Immature natural killer cell (primary cell): ENCODE measurements at places on chromosomes 2 and 18.

DNA sequence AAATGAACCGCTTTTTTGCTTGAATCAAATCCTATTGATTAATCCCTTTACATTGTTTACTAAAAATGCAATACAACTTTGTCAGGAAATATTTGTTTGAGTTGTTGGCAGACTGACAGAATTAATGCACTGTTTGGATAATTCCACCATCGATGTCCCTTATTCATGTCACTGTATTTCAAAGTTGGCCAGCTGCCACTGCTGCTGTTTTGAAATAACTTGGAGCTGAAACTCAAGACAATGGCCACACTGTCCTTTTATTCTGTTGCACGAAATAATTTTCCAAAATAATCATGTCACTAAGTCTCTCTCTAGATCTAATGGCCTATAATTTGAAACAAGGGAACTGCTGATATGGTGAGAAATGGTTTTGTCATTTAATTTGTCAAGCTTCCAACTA, 55.2 kb upstream of the PAX3 start:
- no peak for DNase-seq

- no peak for DNase-seq
These were observed 350.7 kb upstream of the SPRED2 start for GRCh38 chr2:65782996-65783650.

- no peak for DNase-seq
These were observed 19.7 kb upstream of the MYCN start for GRCh38 chr2:15920696-15921095.

DNA sequence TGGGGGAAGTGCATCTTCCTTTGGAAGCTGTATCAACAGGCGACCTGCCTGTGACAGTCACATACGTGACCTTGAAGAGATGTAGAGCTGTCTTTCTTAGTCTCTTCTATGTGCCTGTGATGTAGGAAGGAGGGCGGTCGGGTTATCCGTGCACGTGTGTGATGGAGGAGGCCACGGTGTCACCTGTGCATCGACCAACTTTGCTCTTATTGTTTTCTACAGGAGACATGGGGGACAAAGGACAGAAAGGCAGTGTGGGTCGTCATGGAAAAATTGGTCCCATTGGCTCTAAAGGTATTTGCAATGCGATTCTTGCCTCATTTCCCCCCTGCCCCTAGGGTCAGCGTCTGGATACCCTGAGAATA, 20.7 kb upstream of the ALLC start:
- DNase-seq: no peak

DNA sequence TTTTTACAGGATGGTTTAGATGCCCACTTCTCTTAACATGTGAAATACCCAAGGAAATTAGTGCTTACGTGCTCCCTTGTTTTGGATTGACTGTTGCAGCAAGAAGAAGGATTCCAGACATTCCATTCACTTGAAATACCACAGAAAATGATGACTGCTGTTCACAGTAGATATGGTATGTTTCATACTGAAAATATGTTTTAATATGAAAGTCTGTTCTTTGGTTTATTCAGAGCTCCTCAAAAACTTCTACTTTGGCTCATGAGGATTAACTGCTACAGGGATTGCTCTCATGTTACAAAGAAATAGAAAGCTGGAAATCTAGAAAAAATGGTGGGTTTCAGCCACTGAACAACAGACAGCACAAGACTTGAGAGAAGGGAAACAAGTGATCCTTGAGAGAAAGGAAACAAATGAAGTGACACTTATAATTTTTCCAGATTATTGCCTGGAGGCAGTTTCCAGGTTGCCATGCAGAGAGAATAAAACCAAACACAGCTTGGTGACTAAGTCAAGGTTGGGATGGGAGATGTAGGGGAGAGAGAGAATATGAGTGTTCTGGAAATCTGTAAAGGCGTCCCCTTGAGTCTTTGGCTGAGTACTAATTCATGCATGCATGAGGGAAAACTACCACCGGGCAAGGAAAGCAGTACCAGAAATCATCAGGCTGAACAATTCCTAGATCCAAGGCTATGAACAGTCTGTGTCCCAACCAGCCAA, 348.1 kb downstream of the CLIP4 start:
- DNase-seq: no peak

DNA sequence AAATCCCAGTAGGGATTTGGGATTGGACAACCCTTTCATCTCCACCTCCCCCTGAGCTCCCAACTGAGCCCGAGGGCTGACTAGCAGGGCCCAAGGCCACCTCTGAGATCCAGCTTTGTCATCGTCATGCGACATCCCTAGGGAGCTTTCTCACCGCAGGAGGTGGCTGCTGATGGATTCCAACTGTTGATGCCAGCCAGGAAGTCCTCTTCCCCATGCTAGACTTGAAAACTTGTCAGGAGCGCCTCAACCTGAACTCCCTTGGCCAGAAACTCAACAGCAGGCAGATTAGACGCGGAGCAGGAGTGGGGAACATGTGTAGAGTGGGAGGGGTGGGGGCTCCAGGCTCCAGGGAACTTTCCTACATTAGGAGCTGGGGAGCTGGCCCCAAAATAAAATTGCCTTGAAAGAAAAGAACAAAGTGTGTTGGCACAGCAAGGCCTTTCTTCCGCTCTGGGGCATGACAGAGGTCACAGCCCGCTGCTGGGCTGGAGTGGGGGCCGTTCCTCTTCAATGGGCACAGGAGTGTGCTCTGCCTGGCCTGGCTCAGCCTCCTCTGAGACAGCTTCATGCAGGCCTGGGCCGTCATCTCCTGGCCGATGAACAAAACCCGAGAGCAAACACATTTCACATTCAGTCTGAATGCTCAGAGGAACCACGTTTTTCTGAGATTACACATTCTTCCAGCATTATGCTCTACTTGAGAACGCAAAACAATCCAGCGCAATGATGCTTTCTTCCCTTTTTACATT, 34.5 kb downstream of the EMILIN2 start:
- DNase-seq: no peak

DNA sequence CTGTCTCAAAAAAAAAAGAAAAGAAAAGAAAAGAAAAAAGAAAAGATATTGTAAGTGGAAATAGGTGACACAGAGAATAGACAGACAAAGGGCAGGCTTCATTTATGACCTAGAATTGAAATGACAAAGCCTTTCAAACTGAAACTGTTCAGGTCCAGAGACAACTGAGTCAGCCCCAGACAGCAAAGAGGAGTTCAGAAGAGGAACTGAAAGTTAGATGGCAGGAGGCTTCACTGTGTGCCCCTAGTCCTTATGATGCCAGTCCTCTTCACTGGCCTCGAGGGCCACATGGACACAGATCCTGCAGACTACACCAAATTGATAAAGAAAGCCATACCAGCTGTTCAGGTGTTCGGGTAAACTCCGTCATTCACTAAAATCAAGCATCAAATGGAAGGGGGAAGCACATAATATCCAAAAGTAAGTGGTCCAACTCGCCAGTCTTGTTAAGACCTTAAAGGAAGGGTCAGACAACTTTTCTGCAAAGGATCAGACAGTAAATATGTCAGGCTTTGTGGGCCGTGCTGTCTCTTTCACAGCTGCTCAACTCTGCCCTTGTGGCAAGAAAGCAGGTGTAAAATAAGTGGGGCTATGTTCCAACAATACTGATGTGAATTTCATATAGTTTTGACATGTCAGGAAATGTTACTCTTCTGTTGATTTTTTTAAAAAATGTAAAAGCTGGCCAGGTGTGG, 231.9 kb upstream of the MGAT5 start:
- no peak for DNase-seq

GRCh38 chr2:40371525-40372282, 80.2 kb downstream of the SLC8A1 start:
- DNase-seq: no peak

- DNase-seq: no peak
These were observed 132.2 kb upstream of the GULP1 start for GRCh38 chr2:188159484-188159883.

- DNase-seq: peak; percentile 12
These were observed 28.9 kb upstream of the IER3IP1 start for GRCh38 chr18:47204908-47205522.

DNA sequence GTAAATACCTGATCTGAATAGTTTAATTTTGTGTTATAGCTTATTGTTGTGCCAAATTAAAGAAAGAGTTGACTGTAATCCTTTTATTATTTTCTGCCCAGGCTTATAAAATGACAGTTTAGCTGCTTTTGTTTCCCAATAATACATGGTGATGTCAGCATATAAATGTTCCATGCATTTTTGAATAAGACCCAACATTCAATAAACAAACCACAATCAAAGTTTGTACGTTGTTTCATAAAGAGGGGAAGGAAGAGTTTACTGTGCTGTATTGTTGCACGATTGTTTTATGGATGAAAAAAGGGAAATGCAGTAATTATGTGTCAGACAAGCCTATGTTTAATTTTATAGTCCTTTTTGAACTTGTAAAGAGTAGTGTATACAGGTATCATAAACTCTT, 177.2 kb upstream of the SCN7A start:
- no peak for DNase-seq

DNA sequence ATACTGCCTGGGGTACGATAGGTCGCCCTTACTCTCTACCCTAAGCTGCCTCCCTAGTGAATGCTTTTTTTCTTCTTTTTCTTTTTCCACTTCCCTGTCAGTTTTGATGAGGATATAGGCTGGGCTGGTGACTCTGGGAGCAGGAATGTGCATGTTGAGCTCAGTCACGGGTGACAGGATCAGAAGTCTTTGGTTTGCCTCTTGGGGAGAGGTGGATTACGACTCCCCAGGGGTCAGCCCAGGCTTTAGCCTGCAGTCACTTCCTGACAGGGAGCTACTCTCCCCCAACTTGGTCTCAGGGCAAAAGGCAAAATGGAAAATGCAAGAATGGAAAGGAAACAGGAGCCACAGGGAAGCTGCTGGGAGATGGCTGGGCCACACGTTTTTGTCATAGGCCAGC, 57.3 kb downstream of the THNSL2 start:
- DNase-seq: no peak

GRCh38 chr2:172446474-172447063, 19.2 kb downstream of the ITGA6 start:
- peak; percentile 22 for DNase-seq

DNA sequence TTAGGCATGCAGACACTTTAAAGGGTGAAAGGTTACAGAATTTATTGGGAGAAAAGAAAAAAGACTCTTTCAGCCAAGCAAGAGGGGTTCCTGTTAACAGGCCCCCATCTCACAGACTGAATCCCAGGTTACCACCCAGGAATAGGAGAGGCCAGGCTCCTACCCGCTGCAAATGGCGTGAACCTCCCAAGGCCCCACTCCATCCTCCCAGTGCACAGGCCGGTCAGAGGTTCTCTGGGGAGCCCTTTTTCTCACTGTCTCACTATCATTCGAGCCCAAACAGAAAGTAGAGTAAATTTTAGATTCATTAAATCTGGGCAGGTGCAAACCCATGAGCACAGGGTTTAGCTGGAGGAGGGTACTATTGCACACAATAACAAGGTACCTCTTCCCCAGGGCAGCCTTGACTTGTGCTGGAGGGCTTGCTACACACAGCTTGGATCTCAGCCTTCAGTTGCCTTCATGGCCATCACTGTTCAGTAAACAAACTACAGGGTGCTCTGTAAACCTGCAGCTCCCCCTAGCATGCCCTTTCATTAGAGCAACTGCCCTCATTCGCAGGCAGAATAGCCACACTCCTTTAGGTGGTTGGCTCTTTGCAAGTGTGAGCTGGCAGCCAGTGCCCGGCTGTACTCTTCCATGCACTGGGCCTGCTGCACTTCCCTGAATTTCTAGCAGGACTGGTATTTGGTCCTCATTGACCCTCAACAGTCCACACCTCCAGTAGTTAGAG, 7.3 kb upstream of the PLEK start:
- DNase-seq: no peak

DNA sequence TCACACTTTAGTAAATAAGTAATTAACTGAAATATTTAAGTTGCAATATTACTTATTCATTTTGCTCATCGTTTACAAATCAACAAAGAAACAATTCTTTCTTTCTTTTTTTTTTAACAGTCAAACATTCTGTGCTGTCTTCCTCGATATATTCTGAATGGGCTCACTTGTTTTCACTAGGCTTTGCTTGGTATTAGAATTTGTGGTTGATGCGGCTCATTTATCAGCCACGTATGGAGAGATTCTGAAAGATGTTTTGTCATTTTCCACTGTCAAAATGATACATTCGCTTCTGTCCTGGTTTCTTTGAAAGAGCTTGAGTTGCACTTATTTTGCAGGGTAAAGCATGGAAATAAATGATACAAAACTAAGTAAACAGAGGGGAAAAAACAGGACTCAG, 323.7 kb downstream of the LRRTM1 start:
- no peak for DNase-seq

DNA sequence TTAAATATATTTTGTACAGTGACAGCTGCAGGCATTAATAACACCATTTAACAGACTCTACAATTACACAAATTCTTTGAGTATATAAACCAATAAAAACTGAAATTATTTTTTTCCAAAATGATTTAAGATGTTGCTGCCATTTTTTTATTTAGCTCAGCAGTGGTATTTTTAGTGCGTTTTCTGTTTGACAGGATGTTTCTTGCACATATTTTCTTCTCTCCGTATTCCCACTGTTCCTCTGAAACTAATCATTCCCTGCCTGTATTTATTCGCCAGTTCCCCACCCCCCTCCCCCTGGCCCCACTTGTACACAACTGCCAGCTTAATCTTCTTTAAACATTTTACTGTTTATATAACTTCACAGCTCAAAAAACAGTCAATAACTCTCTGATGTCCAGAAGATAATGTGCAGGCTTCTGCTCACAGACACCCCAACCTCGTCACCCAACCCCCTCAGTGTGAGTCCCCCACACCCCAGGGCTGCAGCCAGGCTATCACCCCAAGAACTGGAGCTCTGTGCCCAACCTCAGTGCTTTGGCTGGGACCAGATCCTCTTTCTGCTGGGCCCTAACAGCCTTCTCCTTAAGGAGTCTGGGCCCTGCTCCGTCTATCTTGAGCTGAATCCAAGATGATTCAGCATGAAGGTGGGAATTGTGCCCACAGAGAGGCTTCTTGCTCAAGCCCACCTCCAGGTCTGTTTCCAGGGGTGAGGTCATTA, 41.6 kb upstream of the MAP4K4 start:
- DNase-seq: no peak

- DNase-seq: no peak
These were observed 95.7 kb upstream of the POU3F3 start for GRCh38 chr2:104758199-104758620.

DNA sequence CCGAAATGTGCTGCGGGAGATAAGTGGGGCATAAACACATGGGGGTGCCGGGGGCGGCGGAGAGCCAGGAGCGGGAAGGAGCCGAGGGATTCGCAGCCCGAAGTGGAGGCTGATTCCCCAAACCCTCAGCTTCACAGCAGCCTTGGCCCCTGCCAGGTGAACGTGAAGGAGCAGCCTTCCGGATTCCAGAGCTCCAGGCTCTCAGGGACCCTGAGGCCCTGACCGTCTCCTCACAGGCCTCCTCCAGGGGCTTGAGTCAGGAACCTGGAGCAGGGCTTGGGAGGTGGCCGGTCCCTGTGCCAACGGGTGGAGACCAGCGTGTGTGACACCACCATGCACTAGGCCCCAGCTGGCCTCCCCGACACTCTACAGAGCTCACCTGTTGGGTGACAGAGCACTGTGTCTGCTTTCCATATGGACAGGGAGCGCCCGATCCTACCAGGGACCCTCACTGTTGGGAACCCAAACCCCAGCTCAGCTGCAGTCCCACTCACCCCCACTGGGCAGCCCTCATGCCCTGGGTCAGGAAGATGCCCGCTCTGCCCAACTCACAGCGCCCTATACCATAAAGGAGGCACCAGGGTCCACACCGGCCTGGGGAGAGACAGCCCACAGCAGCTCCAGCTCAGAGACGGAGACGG, 117.6 kb upstream of the OTOS start:
- no peak for DNase-seq
